ENCODE measurements at places on chromosomes 2 and 18.

GRCh38 chr2:120465701-120465988 lies 119.7 kb downstream of the INHBB start:
- no peak for DNase-seq

GRCh38 chr2:6915399-6915798 lies 1.8 kb upstream of the RNF144A start:
- DNase-seq = no peak

- peak; percentile 19 for DNase-seq
Measured at GRCh38 chr2:97845818-97846217, 132.4 kb downstream of the ZAP70 start.

- no peak for DNase-seq
Measured at GRCh38 chr2:226906163-226906693, 70.4 kb downstream of the RHBDD1 start.

DNA sequence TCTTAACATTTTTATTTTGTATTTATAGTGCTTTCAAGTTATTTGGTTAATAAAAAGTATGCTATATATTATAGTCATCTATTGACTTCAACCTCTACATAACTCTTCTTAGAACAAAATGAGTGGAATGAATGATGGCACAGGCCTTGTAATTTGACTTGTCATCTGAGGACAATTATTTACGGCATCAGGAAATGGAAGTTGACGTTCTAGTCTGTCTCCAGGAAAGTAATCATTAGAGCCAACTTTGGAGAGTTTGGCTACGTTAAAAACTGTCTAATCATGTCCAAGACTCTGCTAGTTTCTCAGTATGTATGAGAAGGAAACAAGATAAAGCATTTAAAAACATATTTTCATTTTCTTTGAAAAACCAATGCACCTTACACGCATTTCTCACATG lies 353.6 kb downstream of the ARHGAP15 start:
- no peak for DNase-seq

GRCh38 chr2:38113981-38114708 lies 38.2 kb upstream of the CYP1B1 start:
- DNase-seq = no peak

- no peak for DNase-seq
Measured at GRCh38 chr18:79490626-79491041, 94.9 kb downstream of the NFATC1 start.

DNA sequence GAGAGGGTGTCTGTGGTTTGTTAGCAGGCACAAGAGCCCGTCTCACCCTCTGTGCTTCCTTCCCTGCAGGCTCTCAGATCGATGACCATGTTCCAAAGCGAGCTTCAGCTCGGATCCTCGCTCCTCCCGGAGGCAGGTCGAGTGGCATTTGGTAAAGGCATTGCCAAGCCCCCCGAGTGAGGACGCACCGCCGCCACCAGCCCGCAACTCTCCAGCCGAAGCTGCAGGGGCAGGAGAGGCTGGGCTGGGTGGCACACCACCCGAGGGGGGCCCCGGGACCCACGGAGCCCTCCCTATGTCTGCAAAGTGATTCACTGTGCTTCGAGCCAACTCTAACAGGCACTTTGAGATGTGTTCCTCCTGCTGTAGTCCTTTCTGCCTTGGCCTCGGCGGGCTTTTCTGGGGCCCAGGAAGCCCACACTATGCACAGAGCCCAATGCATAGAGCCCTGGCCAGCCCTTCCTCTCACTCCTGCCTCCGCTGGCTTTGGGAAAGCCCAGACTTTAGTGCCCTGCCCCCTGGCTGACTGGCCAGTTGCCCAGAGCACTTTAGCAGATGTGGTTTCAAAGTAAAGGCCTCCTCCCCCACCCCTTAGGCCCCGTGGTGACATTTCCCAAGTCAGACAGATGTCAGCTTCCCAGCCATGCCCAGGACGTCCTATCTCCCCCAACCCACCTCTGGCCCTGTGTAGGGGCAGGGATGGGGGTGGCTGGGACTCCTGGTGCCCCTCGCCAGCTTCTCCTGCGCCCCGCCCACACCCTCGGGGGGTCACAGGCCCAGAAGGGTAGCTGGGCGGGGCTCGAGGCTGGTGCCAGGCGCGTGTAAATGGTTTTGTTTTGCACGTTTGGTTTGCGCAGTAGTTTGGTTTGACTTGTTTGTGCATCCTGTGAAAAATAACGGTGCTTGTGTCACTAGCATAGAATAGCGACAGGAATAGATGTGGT lies 23.3 kb upstream of the MAPRE3 start:
- DNase-seq = no peak

- no peak for DNase-seq
Measured at GRCh38 chr2:54983345-54984220, 66.7 kb downstream of the RTN4 start.

Data from activated CD4-positive, alpha-beta T cell treated with anti-CD3 and anti-CD28 coated beads, Interleukin-2, Interleukin-4, amounts not matched to agents 100 ng/mL and 50 ng/mL, durations not matched to agents 16 hours and 8 hours (primary cell).